HuH-7 (cell line): ENCODE measurements at places on chromosomes 13 and 19.

DNA sequence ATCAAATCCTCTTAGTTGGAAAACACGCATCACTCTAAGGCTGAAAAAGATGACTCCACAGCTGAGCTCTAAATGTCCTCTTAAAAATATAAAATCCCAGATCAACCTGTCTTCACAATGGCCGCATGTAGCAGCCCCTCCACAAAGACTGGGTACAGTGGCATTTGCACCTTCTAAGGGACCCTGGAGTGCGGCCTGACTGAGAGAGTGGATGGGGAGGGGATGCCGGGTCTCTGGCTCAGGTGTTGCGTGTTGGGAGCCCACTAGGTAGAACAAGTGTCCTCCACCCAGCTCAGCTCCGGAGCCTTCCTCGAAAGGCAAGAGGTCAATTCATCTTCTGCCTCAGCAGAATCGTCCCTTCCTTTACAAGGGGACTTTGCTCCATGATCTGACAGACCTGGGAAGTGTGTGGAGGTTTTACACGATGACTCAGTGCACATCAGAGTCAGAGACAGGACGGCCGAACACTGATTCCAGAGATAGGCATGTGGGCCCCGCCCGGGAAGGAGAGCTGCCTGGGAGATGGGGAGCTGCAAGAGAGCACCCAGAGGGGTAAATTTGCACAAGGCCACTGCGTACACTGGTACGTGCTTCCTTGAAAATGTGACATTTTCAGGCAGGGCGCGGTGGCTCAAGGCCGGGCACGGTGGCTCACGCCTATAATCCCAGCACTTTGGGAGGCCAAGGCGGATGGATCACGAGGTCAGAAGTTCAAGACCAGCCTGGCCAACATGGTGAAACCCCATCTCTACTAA is 23.5 kb upstream of the SLC15A1 start:
- peak; percentile 42 for DNase-seq

GRCh38 chr19:46975011-46975924 is 44.4 kb upstream of the NPAS1 start:
- DNase-seq, result no peak

- peak; percentile 77 for DNase-seq
Observed at GRCh38 chr19:8580710-8581281, 3.6 kb upstream of the MYO1F start.

- DNase-seq, result no peak
Observed at GRCh38 chr13:111179908-111180760, 65.0 kb downstream of the ARHGEF7 start.

- DNase-seq, result no peak
Observed at GRCh38 chr13:59680429-59681024, 483.2 kb downstream of the DIAPH3 start.

- DNase-seq, result no peak
Observed at GRCh38 chr13:29499506-29500165, 95.9 kb downstream of the SLC7A1 start.

- no peak for DNase-seq
Observed at GRCh38 chr19:17540174-17540573, 15.3 kb upstream of the COLGALT1 start.

GRCh38 chr19:3133793-3134116 is 2.1 kb upstream of the GNA15 start:
- no peak for DNase-seq

DNA sequence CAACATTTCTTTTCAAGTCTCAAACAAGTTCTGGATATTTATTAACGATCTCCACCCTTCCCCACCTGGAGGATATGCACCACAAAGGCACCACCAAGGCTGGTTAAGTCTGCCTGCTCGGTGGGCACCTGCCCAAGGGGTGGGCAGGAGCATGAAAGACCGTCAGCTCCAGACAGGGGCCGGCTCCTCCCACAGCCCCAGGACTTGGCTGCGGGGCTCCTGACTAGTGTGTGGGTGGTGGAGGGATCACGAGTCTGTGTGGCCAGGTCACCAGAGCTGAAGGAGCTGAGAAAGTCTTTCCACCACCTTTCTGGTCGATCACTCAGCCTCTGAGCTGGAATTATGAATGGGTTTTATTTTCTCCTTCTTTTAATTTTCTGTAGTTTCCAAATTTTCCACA is 7.8 kb downstream of the SLC7A1 start:
- DNase-seq, result no peak

DNA sequence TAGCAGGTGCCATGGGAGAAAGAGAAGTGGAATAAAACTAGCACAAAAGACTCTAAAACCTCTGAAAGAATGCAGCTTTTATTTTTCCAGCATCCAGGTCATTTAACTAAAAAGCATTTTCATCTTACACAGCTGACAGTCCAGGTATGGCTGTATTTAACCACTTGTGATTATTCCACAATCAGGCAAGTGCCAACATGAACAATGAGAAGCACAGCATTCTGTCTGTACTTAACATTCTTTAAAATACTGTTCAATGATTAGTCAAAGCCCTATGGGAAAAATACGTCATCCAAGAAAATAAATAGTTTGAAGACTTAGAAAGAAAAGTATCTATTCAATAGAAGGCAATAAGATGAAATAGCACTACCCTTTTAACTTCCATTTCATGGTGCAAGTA is 246.9 kb downstream of the LIG4 start:
- no peak for DNase-seq

GRCh38 chr19:11031421-11032070 is 57.7 kb upstream of the LDLR start:
- DNase-seq, result no peak

- no peak for DNase-seq
Observed at GRCh38 chr13:73287831-73288230, 229.0 kb downstream of the KLF5 start.

GRCh38 chr13:72437458-72437857 is 290.0 kb downstream of the MZT1 start:
- DNase-seq, result no peak

DNA sequence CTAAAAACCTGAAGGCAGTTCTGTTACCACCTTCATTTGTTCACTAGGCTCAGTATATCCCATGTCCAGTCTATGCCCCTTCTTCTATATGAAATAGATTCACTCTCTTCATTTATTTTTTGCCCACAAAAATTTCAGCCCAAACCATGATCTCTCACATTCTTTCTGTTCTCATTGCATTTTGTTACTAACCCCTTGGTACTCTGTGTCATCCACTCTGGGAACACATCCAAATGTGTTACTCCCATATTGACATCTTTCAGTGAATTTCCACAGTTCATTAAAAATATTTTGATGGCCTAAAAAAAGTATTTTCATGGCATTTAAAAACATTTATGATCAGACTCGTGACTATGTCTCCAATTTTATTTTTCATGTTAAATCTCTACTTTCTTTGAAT is 378.9 kb downstream of the SLITRK1 start:
- DNase-seq, result no peak

DNA sequence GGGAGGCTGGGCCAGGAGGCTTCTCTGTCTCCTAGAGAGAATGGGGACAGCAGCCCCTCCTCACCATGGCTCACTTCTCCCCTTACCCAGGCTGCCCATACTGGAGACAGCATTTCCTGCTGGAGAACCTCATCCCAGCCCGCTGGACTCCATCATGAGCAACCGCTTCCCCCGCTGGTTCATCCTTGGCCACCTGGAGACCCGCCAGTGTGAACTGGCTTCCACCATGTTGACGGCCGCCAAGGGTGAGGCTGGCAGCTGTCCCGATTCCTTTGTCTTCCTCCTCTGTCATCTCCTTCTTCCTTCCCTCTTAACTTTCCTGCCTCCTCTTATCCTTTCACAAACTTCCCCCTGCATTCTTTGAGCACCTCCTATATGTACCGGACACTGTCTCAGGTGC is 28.0 kb downstream of the ZSWIM4 start:
- no peak for DNase-seq

GRCh38 chr19:44315883-44316282 is 11.1 kb upstream of the ZNF235 start:
- no peak for DNase-seq

- peak; percentile 95 for DNase-seq
Observed at GRCh38 chr13:112885782-112886268, 83.2 kb upstream of the MCF2L start.

DNA sequence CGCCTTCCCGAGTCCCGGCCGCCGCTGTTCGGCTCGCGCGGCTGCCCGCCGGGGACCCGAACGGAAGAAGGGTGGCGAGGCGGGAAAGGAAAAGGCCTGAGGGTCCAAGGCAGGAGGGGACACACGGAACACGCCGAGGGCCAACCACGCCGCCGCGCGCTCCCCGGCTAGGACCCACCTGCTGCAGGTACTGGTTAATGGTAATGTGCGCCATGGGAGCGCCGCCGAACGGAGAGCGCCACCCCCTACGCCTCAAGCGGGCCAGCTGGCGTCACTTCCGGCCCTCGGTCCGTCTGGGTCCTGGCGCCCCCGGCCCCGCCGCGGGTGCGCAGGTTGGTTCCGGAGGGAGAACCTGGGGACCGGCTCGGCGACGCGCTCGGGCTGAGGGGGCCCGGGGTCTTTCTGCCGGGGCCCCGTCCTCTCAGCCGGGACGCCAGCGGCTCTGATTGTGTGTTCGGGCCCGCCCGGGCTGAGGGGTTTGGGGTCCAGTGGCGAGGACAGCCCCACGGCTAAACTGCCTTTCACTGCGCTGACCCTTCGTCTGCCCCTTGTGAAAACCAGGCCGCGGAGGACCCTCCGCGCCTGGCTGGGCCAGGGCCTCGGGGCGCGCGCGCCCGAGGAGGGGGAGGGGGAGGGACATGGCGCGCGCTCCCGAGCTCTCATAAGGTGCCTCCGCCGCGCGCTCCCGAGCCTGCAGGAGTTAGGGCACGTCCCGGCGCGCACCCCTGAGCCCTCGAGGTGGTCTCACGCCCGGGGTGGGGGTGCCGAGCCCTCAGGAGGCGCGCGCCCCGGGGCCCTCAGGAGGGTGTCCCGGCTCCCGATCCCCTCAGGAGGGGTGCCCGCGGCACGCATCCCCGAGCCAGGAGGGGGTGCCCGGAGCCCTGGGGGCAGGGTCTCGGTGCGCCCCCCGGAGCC is at the start of gene PCID2:
TSS of gene PCID2 (minus strand) at position 249 of the 915 bp plus-strand sequence. CDS start at position 214, 35 bp downstream.
- peak; percentile 86 for DNase-seq

DNA sequence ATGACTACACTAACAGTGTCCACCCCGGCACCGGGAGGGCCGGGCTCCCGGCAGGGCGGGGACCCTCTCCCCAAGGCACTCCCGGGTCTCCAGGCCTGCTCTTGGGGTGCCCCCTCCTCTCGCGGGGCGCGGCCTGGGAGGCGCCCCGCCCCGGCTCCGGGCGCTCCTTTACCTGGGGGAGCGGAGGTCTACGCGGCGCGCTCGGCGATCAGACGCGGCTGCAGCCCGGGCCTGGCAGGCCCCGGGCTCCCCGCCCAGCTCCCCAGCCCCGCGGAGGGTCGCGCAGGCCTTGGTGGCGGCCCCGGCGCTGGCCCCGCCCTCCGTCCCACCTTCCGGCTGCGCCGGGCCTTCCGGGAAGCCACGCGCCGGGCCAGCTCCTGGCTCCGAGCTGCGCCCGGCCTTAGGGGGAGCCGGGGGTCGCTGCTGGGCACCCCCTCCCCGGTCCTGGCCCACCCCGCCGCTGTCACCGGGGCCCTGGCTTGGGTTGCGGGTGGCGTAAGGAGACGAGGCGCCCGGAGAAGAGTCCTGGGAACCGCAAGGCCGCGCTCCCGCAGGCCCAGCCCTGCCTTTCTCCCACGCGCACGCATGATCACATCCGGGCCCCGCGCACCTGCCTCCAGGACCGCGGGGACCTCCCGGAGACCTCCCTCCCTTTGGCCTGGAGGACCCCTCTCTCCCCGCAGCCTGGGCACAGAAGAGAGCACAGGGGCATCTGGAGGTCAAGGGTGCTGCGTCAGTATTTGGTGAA is at the start of gene C19orf12:
TSS of gene C19orf12 (minus strand) at position 309 of the 748 bp plus-strand sequence. CDS start 6,848 bp downstream, outside the sequence.
- peak; percentile 74 for DNase-seq

GRCh38 chr13:99087954-99088491 is 110.2 kb upstream of the DOCK9 start:
- DNase-seq, result no peak

DNA sequence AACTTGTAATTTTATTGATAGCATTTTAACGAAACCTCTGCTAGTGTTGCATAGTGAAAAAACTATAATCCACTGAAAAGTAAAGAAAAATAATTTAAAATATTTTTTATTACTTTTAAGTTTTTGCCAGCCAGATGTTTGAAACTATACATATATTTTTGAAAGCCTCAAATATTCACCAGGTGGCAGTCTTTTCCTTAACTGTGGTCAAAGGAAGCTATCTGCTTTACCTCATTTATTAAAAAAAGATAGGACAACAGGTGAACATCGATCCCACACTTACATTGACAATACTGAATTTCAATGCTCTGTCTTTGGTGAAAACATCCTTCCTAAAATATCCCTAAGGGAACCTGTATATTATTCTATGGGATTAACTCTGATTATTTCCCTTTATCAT is 100.5 kb downstream of the TRPC4 start:
- DNase-seq, result no peak

DNA sequence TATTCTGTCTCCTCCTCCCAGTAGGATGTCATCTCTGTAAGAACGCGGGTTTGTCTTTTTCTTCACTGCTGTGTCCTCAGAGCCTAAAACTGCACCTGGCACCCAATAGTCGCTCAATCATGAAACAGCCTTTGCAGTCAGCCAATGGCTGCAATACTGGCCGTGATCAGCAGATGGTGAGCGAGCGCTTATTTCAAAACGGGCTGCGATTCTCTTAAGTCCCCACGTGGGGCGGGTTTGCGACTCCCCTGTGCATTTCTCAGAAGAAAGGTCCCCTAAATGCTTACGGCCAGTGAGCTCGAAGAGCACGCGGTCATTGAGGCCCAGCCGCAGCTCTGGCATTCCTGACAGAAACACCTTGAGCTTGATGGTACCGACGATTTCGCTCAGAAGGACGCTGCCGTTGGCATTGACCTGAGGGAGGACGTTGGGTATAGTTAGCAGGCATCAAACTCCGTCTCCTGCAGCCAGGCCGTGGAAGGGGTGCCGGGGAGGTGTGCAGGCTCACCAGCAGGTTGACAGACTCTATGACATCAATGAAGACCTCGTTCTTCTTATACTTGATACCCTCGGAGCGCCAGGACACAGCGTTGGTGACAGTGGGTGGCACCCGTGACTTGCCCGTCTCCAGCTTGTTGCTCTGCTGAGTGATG is 6.0 kb downstream of the AP1M2 start:
- peak; percentile 68 for DNase-seq

DNA sequence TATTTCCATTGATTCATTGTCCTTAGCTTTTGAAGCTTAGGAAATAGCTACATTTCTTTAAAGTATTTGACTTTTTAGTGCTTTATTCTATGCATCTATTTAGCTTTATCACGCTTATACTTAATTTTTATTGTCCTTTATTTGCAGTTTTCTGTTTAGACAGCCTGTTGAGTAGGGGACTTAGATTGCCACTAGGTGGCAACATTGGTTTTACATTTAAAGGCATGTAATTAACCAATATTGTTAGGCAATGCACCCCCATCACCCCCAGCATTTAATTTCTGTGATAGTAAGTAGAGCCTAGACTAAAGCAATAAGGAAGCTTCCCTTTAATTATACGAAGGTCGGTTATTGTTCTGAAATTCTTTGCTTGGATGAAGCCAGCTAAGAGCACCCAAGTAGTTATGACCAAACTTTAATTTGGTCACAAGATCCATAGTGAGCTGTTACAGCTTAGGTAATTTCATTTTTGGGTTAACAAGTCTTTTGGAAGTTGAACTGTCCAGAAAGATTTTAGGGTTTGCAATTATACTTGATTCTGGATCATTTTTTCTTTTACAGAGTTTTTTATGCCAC is 36.5 kb downstream of the B3GLCT start:
- DNase-seq, result no peak
